ENCODE measurements at places on chromosomes 3 and 15.

GRCh38 chr15:82663186-82663600 lies 16.0 kb upstream of the CPEB1 start:
- DNase-seq = peak; percentile 28

DNA sequence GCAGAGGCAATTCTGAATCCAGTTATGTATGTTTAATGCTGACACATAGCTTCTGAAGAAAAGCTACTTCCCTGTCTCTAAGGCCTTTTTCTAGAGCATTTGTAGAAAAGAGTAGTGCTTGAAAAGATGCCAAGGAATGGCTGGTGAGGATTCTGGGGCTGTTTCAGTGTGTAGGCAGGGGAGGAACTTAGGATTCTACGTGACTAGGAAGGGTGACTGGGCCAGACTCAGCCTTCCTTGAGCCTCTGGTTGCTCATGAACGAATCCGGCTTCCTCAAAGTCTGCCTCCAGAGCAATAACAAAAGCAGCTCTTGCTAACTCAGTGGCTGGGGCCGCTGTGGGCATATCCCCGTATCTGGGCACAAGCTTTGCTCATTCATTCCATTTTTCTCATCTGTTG lies 104.8 kb upstream of the WNT5A start:
- DNase-seq = no peak

GRCh38 chr3:185029086-185029485 lies 123.8 kb downstream of the C3orf70 start:
- DNase-seq = no peak

GRCh38 chr15:72916897-72917296 lies 133.3 kb upstream of the ADPGK start:
- no peak for DNase-seq

GRCh38 chr15:89003865-89004725 lies 84.2 kb upstream of the ABHD2 start:
- DNase-seq = peak; percentile 49

DNA sequence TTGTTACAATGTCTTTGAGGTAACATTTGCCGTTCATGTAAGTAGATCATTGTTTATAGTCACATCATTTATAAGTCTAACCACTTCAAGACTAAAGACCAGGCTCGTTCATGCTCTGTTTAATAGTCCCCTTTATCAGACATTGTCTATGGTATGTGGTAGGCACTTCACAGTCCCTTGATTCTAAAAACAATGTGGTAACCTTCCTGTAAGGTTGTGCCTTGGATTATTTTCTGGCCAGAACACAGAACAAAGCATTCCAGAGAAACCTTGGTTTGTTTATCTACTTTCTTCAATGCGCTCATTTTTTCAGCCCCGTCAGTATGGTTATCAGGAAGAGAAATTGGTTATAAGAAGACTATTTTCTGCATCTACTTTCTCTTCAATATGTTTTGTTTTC lies 16.3 kb upstream of the ST3GAL6 start:
- no peak for DNase-seq

- DNase-seq = no peak
Measured at GRCh38 chr3:59872128-59872527, 822.3 kb upstream of the CFAP20DC start.

DNA sequence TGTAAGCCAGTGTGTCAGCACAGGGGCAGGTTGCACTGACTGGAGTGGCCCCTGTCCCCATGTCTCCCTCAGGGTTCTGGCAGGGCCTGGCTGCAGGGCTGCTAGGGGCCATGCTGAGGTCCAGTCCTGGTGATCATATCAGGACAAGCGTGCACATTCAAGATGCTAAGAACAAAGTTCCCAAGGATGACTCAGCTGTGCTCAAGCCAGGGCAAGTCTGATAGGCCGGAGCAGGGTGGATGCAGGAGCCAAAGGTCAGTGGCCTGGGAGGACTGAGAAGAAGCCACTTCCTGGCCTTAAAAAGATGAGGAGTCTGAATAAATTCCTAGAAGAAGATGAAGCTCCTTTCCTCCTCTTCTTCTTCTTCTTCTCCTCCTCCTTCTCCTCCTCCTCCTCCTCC lies 353.2 kb downstream of the AGBL1 start:
- no peak for DNase-seq

GRCh38 chr15:36359286-36359685 lies 220.1 kb upstream of the CDIN1 start:
- DNase-seq = no peak

DNA sequence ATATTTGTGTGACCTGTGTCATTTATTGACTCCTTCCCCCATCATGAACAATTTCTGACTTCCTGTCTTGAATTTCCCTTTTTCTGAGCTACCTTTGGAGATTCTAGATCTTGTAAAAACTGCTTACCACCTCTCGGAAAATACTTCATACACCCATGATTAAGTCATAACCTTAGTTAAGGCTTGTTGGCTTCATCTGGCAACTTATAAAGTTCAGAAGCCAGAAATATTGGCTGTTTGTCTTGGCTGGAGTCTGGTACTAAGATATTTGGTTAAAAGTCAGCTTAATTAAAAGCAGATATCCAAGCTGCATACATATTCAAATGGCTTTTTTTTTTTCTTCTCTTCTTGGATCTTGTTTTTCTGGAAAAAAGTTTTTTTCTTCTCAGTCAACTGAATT lies 37.3 kb upstream of the B3GALNT1 start:
- no peak for DNase-seq

DNA sequence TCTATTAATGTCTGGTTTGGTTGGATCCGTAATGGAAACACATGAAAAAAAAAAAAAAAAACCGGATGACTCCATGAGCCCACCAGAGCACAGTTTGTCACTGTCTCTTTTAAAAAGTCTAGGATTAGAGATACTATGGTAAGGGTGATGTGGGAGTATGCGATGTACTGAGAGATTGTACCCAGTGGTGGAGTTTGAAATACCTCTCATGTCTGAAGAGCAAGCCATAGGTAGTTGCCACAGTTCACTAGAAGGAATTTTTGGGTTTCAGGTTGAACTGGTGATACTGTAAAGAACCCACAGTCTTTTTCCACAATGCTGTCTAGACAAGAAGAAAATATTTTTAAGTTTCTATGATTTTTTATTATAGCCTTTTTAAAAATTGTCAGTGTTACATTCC lies 132.9 kb downstream of the KLHL25 start:
- DNase-seq = no peak

DNA sequence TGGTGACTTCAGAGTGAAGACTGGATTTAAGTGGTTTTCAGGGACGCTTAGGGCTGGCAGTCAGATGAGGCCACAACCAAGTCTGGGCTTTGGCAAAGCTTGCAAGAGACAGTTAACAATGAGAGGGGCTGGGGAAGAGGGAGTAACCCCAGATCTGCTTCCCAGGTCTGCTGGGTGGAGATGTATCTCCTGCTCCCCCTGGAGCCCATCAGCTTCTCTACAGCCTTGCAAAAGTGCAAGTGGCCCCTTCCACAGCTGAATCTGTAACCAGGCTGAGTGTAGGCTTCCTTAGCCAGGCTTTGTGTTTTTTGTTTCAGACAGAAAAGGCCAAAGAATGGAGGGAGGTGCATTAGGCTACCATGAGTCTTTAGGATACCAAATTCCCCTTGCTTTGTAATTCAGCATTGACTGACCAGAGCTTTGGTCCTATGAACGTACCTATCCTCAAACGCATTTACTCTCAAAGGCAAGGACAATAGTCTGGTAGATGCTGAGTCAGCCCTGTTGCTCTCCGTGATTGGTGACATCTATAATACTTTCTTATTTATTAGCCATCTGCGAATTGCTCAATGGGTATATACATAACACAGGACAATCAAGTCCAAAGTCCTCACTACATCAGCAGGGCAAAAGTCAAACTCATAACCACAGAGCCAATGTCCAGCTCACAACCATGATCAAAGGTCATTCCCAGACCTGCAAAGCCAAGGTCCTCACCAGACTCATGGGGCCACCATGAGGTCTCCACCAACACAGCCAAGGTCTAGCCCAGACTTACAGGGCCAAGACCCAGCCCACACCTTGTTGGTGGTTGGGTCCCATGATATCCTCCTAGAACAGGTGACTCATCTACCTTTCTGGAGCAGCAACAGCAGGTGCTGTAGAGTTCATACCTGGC lies 17.1 kb downstream of the CCDC13 start:
- no peak for DNase-seq

DNA sequence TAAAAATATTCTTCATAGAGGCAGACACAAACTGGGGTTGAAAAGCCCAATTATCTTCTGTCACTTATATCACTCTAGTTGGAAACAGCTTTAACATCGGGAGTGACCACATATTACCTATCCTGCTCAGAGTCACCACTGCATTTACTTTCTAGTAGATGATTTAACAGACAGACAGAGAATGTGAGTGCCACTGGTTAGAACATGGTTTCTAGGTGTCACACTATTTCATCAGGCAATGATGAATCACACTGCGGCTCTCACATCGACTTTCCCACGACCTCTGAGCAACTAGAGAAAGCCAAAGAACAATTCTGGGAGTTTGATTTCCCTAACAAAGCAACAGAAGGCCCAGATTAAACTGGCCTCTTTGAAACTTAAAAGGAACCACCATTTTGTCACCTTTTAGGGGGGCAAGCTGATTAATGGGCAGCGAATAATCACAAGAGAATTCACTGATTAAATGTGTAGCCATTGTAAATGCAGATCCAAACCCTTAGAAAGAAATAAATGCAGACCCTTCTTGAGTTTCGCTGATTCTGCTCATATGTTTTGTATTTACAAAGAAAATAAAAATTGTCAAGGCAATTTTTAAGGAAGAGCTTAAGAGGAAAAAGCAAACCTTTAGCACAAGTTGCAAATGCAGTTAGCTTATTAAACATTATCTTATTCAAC lies 112.6 kb upstream of the KBTBD8 start:
- no peak for DNase-seq

- peak; percentile 62 for DNase-seq
Measured at GRCh38 chr3:142595581-142595950, 627 bp upstream of the PLS1 start.

GRCh38 chr3:25910105-25910504 lies 120.2 kb downstream of the OXSM start:
- no peak for DNase-seq

DNA sequence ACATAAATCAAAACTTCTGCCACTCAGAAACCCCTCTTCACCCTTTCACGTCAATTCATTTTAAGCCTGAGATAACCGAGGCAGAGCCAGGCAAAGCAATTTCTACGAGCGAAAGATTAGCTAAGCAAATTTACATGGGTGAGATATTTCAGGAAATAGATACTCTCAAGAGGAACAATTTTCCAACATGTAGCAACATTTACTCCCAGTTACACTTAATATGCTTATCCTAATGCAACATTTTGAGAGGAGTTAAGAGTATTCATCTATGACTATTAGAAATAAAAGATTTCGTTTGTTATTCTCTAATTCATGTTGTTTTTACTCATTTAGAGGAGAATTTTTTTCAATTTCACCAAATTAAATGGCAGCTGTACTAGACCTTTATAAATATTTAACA lies 837 bp downstream of the TMC3 start:
- no peak for DNase-seq

GRCh38 chr3:179016979-179017670 lies 54.5 kb downstream of the ZMAT3 start:
- no peak for DNase-seq

DNA sequence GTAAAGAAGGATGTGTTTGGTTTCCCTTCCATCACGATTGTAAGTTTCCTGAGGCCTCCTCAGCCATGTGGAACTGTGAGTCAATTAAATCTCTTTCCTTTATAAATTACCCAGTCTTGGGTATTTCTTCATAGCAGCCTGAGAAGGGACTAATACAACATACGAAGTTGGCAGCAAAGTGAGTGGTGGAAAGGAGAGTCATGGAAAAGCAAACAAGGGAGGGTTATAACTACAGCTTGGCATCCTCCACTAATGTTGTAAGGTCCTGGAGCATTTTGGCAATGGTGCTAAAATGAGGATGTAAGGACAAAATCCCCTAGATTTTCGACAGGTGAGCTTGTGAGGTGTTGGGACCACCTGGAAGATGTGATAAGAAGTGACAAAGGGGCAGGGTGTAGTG lies 5.8 kb upstream of the TMEM41A start:
- no peak for DNase-seq

DNA sequence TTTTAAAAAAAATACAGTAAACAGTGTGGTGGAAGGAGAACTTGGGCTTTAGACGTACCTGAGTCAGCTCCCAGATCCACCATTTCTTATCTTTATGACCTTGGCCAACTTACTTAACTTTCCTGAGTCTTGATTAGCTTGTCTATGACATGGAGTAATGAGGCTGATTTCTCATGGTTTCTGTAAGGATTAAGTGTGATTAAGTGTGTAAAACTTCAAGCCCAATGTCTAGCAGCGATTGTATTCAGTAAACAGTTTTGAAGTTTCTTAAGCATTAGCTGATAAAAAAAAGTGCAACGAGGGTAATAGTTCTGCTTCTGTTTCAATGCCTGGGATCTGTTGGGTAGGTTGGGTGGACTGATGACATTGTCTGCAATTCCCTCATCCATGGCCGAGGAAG lies 10.8 kb downstream of the TRPM1 start:
- no peak for DNase-seq

GRCh38 chr15:94080416-94080815 lies 150.9 kb upstream of the MCTP2 start:
- DNase-seq = peak; percentile 89

GRCh38 chr3:183577346-183577745 lies 21.8 kb upstream of the KLHL6 start:
- DNase-seq = no peak

All from SJSA1 (cell line).